Thoracic aorta (tissue), 2 donors: ENCODE measurements at places on chromosomes 13 and 19. TPM values are rescaled to one million over a fixed set of nuclear protein-coding genes. Genes with fewer than 3 reads are reported as not detected.

GRCh38 chr13:35699825-35700510 is 223.5 kb upstream of the MAB21L1 start:
- no peak for DNase-seq

GRCh38 chr19:41940731-41941409 is 12.6 kb upstream of the ERFL start:
- no peak for DNase-seq

- no peak for DNase-seq
These were observed 44.2 kb downstream of the CHST8 start for GRCh38 chr19:33665776-33666595.

DNA sequence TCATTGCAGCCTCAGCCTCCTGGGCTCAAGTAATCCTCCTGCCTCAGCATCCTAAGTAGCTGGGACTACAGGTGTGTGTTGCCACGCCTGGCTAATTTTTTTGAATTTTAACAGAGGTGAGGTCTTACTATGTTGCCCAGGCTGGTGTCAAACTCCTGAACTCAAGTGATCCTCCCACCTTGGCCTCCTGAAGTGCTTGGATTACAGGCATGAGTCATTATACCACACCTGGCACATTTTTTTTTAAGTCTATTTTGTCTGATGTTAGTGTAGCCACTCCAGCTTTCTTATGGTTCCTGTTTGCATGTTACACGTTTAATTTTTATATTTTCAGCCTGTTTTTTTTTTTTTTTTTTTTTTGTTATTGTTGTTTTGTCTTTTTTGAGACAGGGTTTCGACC is 24.8 kb downstream of the KDM4B start:
- no peak for DNase-seq

GRCh38 chr19:44803442-44804428 is 5.2 kb upstream of the BCAM start:
- DNase-seq = no peak

GRCh38 chr19:5345895-5346386 is 5.3 kb upstream of the PTPRS start:
- DNase-seq = no peak

DNA sequence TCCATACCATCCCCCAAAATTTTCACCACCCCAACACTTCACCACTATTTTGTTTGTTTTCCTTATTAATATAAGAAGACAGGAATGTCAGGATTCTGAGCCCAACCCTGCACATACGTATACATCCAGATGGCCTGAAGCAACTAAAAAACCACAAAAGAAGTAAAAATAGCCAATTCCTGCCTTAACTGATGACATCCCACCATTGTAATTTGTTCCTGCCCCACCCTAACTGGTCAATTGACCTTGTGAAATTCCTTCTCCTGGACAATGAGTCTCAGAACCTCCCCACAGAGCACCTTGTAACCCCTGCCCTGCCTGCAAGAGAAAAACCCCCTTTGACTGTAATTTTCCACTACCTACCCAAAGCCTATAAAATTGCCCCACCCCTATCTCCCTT is 132.5 kb downstream of the ZNF675 start:
- DNase-seq = no peak

GRCh38 chr13:32115066-32115465 is 83.5 kb downstream of the FRY start:
- no peak for DNase-seq

- no peak for DNase-seq
These were observed 133.6 kb downstream of the STK24 start for GRCh38 chr13:98443329-98443728.

- DNase-seq = no peak
These were observed 14.2 kb downstream of the ZNF473 start for GRCh38 chr19:50039968-50040367.

GRCh38 chr13:99516153-99516929 is 15.1 kb downstream of the TM9SF2 start:
- no peak for DNase-seq

GRCh38 chr19:11408591-11408990 is 10.5 kb downstream of the RGL3 start:
- no peak for DNase-seq

DNA sequence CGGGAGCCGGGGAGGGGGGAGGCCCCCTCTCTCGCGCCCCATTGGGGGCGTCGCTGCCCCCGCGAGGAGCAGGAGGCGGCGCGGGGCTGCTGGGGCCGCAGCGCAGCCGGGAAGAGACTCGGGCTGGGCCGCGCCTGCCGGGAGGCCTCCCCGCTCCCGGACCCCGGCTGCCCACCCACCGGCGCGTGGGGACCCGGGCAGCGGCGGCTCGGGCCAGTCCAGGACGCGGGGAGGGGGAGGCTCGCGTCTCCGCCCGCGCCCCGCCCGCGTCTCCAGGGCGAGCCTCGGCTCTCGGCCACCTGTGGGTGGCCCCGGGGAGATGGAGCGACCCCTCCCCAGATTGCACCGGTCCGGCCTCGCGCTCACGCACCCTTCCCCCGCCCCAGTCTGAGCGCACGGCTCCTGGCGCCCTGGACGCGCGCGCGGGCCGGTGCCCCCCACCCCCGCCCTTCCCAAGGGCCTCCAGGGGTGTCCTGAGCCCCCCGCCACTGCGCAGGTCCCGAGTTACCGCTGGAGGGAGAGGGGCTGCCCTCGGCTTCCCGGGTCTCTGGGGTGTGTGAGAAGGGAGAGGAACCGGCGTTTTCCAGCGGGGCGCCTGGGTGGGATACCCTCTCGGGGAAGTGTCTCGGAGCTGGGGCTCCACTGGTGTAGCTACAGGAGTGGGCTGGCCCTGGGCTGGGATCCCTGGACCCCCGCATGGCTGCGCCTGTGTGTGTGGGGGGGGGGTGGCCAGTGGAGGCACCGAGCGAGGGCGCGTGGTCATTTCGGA is 645 bp downstream of the PALM start:
- DNase-seq = no peak

GRCh38 chr13:46340011-46340410 is 47.0 kb downstream of the RUBCNL start:
- no peak for DNase-seq

DNA sequence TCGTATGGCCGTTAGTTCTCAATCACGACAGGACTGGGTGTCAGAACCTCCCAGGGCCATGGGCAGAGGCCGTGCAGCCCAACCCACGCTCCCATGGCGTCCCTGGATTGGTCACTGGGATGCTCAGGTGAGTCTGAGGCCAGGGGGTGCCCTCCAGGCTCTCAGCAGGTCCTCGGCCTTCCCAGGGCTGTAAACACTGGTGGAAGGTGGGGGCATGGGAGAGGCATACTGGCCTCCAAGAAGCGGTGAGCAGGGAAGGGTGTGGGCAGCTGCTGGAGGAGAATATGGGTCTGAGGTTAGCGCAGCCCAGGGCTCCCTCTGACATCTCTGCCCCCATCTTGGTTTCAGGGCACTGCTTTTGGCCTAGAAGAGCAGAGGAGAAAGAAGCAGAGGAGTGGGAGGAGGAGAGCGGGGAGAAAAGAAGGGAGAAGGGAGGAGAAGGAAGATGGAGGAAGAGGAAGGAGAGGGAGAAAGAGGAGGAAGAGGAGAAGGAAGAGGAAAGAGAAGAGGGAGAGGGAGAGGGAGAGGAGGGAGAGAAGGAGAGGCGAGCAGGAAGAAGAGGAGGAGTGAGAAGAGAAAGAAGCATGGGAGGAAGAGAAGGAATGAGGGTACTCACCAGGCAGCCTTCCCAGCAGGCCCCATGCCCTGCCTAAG is 62.3 kb downstream of the CEBPG start:
- no peak for DNase-seq

DNA sequence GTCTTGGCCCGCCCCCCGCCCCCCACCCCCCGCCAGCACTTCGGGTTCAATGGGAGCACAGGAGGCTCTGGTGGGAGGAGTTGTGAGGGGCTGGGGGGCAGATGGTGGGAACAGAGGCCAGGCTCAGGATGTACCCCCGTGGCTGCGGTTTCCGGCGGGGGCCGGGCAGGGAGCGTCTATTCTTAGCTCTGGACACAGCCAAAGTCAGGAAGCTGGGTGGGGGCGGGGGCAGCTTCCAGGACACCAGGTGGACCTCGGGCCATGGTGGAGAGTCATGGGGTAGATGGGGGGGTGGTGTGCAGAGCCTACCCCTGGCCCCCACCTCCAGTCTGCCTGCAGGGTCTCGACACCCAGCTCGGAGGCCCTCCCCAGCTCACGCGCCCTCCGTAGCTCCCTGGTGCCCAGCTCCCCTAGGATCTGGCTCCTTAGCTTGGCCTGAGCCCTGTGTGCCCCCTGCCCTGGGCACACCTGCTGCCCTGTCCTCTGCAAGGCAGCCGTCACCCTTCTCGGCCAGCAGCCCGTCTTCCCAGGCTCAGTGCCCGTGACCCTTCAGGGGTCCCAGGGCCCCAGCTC is 2.2 kb upstream of the TBXA2R start:
- no peak for DNase-seq

GRCh38 chr13:49814551-49815270 is 22.2 kb upstream of the KPNA3 start:
- DNase-seq = no peak

- DNase-seq = no peak
These were observed 661.0 kb upstream of the SPRY2 start for GRCh38 chr13:81001828-81002385.

DNA sequence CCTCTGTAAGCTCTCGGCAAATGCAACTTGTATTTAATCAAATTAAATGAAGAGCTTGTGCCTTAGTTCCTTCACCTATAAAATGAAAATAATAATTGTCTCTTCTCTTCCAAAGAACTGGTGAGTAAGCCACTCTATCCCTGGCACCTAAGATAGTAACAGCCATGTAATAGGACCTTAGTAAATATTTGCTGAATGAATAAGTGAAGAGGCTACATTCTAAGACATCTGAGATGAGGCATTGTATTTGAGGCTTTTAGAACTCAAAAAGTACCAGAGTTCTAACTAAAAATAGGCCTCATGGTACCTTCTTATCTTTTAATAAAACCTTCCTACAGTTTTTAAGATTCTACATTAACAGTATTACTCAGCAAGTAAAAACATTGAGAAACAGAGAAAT is 17.3 kb upstream of the DCLK1 start:
- DNase-seq = no peak

DNA sequence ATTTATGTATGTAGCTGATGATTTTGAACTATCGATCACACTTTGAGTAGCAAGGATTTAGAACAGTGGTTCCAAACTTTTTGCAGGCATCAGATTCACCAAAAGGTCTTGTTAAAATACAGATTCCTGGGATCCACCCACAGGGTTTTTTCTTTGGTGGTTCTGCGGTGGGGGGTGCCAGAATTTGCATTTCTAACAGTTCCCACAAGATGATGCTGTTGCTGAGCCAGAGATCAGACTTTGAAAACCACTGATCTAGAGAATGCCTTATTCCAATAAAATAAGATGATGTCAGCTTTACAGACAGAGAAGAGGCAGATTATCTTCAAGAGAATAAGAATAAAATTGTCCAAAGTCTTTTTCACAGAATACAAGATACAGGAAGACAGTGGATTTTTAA is 80.9 kb upstream of the SHISA2 start:
- DNase-seq = no peak

DNA sequence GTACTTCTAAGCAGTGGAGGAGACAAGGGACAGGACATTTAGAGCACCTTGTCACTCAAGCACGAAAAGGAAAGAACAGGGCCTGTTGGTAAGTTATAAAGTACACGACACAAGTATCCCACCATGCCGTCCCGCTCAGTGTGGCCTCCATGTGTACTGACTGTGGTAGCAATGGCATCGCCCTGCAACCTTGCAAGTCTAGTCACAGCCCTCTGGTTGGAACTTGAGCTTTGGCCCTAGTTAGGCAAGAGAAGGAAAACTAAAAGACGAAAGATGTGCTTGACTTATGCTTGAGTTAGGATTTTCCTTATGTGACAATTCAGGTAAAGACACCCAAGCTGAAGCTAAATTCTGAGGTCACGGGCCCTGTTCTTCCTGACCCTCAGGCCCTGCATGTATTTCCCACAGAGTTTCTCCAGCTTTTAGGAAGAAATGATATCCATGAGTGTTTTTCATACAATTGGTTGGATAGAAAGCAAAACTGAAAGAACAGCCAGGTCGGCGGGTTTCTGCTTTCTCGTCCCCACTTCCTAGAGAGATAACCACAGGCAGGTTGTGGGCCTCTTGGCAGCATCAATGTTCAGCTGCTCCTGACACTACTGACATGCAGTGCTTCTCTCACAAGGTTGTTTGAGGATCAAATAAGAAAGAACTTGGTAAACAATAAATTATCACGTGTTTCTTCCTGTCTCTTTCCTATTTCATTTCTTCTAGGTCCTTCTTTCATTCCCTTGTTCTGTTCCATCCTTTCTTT is 216.2 kb downstream of the IRS2 start:
- no peak for DNase-seq

DNA sequence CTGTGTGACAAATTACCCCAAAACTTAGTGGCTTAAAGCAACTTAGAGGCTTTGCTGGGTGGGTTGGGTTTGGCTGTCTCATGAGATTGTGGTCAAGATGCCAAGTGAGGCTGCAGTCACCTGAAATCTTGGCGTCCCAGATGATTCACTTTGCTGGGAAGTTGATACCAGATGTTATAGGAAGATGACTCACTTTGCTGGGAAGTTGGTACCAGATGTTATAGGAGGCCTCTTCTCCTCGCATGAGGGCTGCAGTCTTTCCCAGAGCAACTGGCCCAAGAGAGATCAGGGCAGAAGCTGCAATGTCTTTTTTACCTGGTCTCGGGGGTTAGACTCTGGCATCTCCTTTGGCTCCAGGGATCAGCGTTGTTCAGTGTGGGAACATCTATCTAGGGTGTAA is 16.8 kb downstream of the TEX29 start:
- no peak for DNase-seq

- DNase-seq = no peak
These were observed 100.0 kb upstream of the SOX1 start for GRCh38 chr13:111966933-111967332.

DNA sequence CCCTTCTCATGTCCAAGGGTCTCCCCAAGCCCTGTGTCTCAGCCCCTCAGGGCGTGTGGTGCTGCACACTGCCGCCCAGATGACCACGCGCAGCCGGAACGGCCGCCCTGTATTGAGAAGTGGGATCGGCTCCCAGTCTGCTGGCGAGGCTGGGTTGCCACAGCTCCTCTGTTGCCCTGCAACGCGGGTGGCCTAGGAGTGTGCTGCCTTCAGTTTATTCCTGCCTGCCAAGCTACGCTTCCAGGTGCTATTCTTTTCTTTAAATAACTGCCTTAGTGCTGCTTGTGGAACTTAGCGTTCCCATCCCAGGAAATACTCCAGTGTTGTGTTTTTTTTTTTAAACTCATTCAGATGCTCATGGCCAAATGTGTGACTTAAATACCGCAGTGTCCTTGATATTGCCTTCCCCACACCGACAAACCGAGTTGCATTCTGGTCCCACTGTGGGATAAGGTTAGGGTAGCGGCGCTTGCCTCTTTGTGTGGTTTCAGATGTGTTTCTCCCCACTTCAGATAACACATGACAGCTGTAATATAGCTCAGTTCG is 16.6 kb downstream of the ACTN4 start:
- no peak for DNase-seq

- DNase-seq = no peak
These were observed 136.4 kb downstream of the PTPRS start for GRCh38 chr19:5204212-5204611.

- DNase-seq = no peak
These were observed 2.4 kb downstream of the NCAN start for GRCh38 chr19:19214159-19214490.

ZNF723 gene
- not detected for total RNA-seq

PTH2 gene
- total RNA-seq = not detected

BST2 gene
- 113 TPM for total RNA-seq

PNMA8A gene
- 14.6 TPM for total RNA-seq

ZNF428 gene
- total RNA-seq = 24.1 TPM

ZNF69 gene
- total RNA-seq = 10.4 TPM

LYPD5 gene
- total RNA-seq = 6.5 TPM

CHST8 gene
- total RNA-seq = 0.28 TPM
